Substantia nigra (tissue), 51 donors: ENCODE measurements at places on chromosomes 4 and X.

DNA sequence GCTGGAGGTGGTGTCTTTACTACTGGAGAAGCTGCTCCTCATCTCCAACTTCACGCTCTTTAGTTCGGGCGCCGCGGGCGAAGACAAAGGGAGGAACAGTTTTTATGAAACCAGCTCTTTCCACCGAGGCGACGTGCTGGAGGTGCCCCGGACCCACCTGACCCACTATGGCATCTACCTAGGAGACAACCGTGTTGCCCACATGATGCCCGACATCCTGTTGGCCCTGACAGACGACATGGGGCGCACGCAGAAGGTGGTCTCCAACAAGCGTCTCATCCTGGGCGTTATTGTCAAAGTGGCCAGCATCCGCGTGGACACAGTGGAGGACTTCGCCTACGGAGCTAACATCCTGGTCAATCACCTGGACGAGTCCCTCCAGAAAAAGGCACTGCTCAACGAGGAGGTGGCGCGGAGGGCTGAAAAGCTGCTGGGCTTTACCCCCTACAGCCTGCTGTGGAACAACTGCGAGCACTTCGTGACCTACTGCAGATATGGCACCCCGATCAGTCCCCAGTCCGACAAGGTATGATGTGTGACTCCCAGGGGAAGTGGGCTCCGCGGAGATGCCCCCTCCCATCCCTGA is 634 bp downstream of the LRAT start:
- DNase-seq = no peak

DNA sequence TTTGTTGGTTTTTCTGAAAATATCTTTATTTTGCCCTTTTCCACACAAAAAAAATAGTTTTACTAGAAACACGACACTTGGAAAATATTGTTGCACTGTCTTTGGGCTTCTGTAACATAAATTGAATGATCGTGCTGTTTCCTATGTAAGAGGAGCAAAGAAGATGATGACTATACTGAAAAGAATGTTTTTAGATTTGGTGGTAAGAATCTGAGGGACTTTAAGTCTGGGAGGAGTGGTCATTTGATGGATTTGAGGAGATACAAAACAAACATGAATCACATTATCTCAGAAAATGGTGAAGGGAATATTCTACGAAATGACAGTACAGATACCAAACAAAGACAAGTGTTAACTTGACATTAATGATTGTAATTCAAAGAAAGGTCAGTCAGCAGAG is 328.8 kb downstream of the ADAM29 start:
- DNase-seq = no peak

DNA sequence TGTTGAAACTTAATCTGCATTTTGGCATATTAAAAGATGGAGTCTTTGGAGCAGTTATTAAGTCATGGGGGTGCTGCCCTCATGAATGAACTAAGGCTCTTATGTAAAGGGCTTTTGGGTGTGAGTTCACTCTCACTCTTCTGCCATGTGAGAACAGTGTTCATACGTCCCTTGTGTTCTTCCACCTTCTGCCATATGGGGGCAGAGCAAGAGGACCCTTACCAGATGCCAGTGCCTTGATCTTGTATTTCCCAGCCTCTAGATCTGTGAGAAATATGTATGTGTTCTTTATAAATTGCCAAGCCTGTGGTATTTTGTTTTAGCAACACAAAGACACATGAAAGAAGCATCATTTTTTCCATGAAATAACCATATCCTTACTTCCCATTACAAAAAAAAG is 213.9 kb downstream of the SPOCK3 start:
- no peak for DNase-seq

- DNase-seq = no peak
These were observed 6.3 kb upstream of the DCHS2 start for GRCh38 chr4:154497889-154498288.

DNA sequence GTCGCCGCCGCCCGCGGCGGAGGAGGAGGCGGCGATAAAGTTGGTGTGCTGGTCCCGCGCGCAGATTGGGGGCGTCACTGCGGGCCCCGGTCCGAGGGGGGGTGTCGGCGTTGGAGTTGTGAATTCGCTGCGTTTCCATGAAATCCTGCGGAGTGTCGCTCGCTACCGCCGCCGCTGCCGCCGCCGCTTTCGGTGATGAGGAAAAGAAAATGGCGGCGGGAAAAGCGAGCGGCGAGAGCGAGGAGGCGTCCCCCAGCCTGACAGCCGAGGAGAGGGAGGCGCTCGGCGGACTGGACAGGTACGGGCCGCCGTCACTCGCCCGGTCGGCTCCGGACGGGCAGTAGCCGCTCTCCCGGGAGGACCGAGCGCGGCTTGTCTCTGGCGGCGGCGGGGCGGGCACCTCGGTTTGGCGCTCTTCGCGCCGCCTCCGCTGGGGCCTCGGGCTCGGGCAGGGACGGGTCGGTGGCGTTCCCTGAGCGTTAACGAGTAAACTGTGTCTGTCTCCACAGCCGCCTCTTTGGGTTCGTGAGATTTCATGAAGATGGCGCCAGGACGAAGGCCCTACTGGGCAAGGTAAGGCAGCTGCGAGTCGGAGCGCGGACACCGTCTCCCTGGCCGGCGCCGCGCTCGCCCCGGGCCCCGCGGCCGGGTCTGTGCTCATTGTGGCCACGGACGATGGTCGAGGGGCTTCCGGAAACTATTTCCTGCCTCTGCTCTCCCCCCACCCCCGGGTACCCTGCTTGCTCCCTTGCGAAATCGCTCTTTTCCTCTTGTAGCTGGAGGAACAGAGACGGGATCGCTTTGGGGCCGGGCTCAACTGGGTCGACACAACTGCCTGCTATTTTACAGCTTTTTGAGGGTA is 658 bp downstream of the KDM6A start:
- peak; percentile 22 for DNase-seq

GRCh38 chr4:97910005-97910404 is 233.3 kb downstream of the STPG2 start:
- DNase-seq = no peak

DNA sequence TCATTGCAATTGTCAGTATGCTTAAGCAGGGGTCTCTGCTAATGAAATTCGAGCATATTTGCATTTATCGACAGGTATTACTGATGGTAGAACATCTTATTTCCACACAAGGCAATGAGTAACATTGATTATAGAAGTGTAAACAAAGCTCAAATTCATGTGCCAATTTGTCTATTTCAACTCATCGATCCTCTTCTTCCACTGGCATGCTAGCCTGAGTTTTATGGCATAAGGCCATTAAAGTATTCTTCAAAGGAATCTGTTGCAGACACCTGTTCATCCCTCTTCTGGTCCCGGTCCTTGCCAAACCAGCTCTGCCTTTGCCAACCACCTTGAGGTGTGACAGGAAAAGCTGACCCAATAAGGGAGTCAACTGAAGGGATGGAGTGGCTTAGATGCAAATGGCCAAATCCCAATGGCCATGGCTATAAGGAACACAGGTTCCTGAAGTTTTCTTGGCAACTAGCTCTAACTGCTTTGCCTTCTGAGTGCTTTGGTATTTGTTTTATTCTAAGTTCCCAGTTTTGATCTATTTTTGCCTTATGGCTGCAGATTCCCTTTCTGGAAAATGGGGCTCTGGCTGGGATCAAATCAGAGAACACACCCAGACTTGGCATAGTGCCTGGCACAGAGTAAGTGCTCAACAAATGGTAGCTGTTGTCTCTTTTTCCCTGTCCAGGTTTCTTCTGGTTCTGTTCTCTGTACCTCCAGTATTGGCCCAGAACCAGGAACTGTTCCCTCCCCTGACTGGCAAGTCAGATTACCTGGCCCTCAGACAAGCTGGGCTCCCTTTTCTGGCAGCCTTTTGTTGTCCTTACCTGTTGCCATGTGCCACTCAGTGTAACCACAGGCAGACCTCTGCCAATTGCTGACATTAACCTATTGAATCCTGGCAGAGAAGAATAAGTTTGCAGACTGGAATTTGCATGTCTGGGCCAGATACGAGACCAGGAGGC is 63.1 kb downstream of the RTL9 start:
- no peak for DNase-seq

GRCh38 chr4:121428721-121429120 is 47.9 kb upstream of the QRFPR start:
- no peak for DNase-seq

- DNase-seq = no peak
These were observed 98.8 kb downstream of the ADRA2C start for GRCh38 chr4:3864742-3865721.

GRCh38 chr4:149997881-149998421 is 80.3 kb upstream of the DCLK2 start:
- no peak for DNase-seq

DNA sequence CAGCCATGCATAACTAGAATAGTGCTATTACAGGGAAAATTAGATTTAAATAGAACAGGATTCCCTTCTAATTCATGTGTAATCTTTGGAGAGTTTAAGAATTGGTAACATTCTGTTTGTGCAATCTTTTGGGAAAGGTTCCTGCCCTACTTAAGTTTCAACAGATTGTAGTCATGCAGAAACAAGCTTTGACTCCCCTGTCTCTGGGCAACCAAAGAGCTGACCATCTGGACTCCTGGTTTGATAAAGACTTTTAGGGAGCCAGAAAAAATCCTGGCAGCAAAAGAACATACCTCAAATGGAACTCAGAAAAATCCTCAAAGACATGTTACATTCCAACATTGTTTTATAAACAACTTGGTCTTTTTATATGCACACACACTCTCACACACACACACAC is 191.1 kb upstream of the NEIL3 start:
- no peak for DNase-seq

GRCh38 chr4:87500092-87500462 is 29.1 kb downstream of the SPARCL1 start:
- DNase-seq = no peak

- no peak for DNase-seq
These were observed 162.0 kb downstream of the NKX6-1 start for GRCh38 chr4:84336964-84337705.

DNA sequence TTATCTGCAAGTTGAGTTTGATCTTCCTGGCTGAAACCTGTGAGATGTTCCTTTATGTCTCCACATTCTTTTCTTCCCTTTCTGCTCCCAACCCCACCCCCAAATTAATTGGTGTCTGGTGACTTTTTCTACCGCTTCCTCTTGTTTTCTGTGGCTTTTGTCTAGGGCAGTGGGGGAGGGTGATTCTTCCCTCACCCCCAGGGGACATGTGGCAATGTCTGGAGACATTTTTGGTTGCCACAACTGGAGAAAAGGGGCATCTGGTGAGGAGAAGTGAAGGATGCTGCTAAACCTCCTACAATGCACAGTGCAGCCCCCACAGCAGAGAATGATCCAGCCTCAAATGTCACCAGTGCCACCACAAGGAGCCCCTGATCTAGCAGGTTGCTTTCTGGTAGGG is 152.9 kb downstream of the NHS start:
- no peak for DNase-seq

DNA sequence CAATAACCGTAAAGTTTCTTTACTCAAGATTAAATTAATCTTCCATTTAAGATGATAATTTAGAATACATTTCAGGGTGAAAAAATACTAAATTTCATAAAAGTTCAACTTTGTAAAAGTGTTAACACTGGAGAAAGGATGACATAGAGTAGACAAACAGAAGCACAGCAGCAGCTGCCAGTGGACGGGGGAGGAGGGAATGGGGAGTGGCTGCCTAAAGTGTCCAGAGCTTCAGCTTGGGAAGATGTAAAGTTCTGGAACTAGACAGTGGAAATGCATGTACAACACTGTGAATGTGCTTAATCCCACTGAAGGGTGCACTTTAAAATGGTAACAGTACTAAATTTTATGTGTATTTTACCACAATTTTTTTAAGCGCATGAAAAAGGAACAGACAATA is 39.9 kb downstream of the RELL1 start:
- no peak for DNase-seq
